ENCODE measurements at places on chromosomes 2 and 18.

DNA sequence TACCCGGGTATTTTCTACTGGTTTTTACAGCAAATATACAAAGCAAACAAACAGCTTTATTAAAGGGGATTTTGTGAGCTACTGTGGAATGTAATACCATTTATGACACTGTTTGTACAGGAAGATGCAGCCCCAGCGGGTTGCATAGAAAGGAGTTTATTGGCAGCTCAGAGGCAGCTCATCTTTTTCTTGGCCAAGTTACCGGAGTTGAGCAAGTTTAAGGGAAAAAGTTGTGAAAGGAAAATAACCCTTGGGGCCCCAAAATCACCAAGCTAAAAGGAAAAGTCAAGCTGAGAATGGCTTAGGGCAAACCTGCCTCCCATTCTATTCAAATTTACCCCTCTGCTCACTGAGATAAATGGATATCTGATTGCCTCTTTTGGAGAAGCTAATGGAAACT lies 60.8 kb downstream of the MOB4 start:
- peak; percentile 55 for DNase-seq

- DNase-seq, result no peak
Observed at GRCh38 chr2:199679883-199680282, 171.1 kb downstream of the FTCDNL1 start.

DNA sequence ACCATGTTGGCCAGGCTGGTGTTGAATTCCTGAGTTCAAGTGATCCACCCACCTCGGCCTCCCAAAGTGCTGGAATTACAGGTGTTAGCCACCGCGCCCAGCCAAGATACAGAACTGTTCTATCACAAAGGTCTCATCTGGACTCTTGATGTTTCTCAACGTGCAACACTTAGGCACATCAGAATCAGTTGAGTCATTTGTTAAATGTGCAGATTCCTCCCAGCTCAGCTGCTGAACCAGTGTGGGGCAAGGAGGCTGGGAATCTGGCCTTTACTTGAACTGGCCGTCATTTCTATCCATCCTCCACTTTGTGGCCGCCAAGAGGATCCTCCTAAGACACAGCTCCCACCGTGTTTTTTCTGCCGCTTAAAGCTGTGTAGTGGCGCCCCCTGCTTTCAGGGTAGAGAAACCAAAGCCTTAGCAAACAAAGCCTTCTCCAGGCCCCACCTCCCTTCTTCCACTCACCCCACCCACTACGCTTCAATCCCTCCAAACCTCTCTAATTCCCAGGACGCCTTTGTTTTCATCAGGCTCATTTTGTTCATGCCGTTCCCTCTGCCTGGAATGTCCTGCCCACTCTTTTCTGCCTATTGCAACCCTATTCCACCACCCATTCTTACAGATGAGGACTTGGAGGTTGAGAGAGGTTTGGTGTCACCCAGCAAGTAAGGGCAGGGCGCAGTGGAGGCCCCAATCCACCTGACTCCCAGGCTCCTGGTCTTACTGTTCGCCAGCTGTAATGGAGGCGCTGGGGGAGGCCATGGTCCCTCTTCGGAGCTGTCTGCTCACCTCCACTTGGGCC lies 776 bp upstream of the SPEG start:
- peak; percentile 67 for DNase-seq

- DNase-seq, result no peak
Observed at GRCh38 chr2:238638982-238639628, 208.8 kb upstream of the TWIST2 start.

DNA sequence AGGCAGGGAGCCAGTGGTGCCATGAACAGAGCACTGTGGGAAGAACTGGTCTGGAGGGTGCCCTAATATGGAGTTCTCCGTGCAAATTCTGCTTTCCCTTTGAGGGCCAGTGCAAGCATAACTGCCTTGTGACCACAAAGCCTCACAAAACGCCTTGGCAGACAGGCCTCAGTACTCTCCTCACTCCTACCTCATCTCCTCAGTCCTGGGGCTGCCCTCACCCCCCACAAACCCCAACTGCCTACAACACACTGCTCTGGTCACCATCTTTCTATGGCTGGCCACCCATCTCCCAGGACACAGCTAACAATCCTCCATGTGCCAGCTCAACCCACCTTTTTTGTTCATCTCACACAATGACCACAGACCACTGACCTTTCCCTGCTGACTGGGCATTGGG lies 8.9 kb downstream of the COX5B start:
- no peak for DNase-seq

GRCh38 chr18:35019933-35020332 lies 21.3 kb upstream of the MAPRE2 start:
- peak; percentile 85 for DNase-seq

DNA sequence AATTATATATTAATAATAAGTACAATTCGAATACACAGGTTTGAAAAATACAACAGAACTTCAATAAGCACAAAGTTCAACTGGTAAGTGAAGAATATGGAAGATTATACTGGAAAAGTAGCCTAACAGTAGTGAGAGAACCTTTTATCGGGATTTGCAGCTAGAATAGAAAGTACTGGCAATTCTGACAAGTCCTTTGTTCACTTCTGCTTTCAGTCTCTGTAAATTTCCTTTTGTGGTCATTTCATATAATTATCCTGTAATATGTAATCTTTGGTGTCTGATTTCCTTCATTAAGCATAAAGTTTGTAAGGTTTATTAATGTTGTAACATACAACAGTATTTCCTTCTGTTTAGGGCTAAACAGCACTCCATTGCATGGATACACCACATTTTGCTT lies 67.2 kb downstream of the CUL3 start:
- no peak for DNase-seq

GRCh38 chr18:73485166-73485565 lies 617.4 kb upstream of the NETO1 start:
- DNase-seq, result no peak

DNA sequence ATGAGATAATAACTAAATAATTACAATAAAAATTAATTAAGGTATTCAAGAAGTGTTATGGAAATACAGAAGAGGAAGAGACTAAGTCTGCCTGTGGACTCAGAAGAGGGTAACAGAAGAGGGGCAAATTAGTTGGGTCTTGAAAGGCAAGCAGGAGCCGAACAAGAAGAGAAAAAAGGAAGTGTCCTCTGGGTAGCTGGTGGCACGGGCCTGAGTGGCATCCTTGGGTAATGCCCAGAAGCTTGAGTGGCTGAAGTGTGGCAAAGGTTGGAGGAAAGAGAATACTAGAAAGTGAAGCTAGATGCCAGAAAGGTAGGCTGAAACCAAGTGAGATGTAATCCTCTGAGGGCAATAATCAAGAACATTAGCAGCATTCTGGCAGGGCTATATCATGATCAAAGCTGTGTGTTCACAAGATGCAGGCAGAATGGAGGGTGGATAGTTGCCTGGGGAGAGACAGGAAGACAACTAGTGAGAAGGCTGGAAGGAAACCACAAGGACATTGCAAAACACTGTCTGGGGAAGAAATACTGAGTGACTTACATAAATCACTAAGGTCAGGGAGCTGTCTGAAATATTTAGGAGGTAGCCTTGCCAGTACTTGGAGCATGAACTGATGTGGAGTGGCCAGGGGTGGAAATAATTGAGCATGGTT lies 16.2 kb downstream of the DOCK10 start:
- peak; percentile 77 for DNase-seq

DNA sequence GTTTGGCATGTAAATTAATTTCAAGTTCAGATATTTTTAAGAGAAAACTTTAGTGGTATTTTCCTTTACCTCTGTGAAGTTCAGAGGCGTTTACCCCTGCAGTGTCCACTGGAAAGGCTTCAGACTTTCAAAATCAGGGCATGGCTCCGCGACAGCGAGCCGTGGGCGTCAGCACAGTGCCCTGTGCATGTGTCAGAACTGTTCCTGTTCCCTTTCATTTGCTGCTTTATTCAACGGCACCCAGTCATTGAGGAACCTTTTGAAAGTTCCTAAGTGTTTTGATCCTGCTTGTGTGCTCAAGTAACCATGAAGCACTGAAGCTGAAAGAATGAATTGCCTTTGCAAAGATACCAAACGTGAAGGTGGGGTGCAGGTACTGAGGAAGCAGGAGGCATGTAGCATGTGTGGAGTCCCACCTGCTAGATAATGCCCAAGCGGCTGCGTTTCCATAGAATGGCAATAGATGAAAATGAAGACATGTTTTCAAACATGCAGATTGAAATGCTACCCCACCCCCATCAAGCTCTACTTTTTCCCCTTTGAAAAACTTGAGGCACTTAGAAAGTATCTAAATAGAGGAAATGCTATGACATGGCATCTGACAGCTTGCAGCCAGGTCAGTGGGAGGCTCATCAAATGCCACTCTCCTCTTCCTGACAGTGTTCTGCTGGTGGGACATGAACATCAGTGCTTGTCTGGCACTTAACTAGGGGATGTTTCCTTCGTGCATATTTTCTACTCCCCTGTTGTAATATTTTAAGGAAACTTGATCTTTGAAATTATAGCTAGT lies 148.6 kb downstream of the ZNF236 start:
- no peak for DNase-seq

- peak; percentile 9 for DNase-seq
Observed at GRCh38 chr2:164009756-164010337, 274.0 kb upstream of the FIGN start.

DNA sequence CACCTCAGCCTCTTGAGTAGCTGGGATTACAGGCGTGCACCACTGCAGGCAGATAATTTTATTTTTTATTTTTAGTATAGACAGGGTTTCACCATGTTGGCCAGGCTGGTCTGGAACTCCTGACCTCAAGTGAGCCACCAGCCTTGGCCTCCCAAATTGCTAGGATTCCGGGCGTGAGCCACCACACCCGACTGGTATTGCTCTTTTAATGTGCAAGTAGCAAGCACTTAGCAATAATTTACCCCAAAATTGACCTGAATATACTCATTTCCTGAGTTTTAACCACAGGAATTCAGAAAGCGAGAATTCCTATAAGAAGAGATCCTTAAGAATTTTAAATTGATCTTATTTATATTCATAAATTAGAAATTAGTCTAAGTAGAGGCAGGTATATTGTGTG lies 169.1 kb downstream of the CDH2 start:
- DNase-seq, result peak; percentile 67

DNA sequence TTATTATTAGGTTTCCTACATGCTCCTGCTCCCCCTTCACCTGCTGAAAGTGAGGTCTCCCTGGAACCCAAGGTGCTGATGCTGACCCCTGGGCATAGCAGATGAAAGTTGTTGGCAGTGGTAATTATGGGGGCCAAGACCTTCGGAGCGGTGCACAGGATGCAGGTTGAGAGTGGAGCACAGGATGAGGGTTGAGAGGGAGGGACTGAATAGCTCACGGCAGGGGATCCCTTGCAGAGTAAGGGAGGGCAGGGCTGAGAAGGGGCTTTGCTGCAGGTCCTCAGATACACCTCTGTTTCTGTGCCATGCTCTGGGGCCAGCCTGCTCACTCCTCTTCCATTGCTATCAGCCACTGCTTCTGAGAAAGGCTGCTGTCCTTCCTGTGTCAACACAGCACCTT lies 163.3 kb downstream of the FHOD3 start:
- no peak for DNase-seq

DNA sequence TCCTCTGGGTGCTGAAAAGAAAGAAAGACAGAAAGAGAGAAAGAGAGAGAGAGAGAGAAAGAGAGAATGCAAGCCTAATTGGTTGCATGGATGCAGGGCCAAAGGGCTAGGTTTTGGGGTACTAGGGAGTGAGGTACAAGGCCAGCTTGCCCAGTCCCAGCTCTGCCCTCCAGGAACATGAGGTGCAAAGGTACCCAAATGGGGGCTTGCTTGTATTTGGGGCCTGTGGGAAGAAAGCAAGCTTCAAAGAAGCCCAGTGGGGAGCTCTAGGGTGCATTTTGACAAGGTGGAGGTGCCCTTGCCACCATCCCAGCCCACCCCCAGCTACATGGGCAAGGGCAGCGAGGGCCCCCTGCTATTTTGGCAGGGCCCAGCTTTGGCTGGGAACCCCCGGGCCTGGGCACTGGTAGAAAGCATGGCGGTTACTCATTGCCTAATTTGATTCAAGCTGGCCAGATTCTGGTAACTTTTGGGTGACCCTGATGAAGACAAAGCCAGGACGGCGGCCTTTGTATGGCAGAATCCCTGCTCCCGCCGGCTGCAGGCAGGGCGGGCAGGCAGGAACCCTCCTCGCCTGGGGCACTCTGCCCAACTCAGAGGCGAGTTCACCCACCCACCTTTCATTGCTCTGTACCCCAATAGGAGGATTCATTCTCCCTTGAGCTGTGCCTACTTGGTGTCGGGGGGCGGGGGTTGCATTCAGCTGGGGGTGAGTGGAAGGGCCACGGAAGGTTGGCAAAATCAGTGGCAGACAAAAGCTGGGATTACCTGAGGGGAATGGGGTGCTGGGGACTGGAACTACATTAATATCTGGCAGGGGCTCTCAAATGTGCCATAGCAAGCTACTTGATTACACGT lies 537 bp upstream of the HOXD4 start:
- no peak for DNase-seq

Measured in fibroblast of lung (primary cell).